ENCODE measurements at places on chromosomes 3 and 15.

DNA sequence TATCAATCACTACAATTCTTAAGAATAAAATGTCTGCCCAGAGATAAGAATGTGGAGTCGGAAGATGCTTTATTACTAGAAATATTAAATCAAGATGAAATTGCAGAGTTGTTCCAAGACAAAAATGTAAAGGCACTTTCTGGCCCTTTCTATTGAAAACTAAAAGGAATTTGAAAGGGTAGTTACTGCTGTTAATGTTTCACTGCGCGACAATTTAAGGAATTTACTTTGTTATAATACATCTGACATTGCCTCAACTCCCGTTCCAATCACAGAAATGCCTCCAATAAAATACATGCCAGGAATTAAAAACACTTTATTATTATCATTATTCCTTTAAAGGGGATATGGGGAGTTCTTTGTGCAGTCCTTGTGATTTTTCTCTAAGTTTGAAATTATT, 26.4 kb downstream of the RSL24D1 start:
- peak; percentile 24 for DNase-seq

DNA sequence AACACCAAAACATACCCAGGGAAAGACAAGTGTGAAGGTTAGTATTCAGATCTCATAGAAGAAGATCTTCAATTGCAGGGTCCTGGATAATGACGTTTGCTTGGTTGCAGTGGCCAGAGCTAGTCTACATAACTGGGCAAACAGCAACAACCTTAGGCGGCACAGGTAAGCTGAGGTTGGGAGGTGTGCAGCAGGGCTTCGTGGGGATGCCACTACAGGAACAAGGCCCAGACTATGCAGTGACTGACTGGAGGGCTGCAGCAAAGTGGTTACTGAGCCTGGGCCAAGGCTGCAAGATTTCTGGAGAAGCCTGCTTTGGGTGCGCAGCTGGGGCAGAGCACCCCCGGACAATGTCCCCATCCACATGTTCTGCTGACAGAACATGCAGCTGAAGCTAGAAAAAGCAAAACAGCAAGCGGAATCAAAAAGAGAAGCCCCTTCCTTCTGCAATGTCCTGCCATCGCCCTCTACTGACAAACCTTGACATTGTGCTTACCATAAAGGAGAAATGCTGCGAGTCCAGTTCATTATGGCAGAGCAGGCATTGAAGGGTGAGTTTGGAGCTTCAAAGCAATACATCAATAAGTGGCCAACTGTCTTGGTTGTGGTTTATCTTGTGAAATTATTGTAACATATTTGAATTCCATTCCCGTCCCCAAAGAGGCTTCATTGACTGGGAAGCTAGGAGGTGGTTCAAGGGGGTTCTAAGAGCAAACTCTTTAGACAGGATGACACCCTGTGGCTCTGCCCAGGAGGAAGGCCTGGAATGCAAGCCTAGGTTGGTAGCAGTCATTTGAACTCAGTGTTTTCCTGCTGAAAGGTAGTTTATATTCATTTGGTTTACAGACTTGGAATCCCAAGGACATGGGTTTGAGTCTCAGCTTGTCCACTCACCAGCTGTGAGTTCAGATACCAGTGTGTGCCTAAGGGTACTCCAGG, 217.0 kb downstream of the PDCD6IP start:
- no peak for DNase-seq

- no peak for DNase-seq
Observed at GRCh38 chr3:156918746-156919145, 92.6 kb downstream of the LEKR1 start.

- no peak for DNase-seq
Observed at GRCh38 chr3:12471241-12471640, 13.0 kb upstream of the TSEN2 start.

DNA sequence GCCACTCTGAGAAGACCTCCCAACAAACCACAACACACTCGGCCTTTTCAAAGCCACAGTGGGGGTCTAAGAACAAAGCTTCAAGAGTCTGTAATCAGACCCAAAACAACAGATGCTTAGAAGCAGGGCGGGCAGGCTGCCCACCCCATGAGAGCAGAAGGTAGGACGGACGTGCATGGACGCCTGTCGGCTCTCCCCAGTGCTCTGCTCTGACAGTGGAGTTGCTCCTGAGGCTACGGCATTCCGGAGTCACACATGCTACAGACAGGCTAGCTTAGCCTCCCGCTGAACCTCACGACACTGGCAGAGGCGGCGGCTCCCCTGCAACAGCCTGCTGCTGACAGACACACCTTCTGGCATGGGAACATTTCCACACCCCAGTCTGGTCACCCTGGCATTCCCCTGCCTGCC, 33.5 kb downstream of the SLCO2A1 start:
- DNase-seq, result peak; percentile 38

GRCh38 chr3:110711851-110712516, 359.6 kb upstream of the NECTIN3 start:
- DNase-seq, result no peak

- DNase-seq, result peak; percentile 98
Observed at GRCh38 chr15:43105778-43106485, at the start of gene UBR1. TSS of gene UBR1 (minus strand) at chr15:43106038. CDS start at chr15:43106022, 16 bp downstream.

- no peak for DNase-seq
Observed at GRCh38 chr15:70902107-70902506, 9.5 kb downstream of the LRRC49 start.

GRCh38 chr3:168091302-168091858, 4.3 kb downstream of the GOLIM4 start:
- peak; percentile 31 for DNase-seq

GRCh38 chr3:123286308-123287023, 84.7 kb downstream of the SEC22A start:
- DNase-seq, result peak; percentile 77

GRCh38 chr3:58416191-58416590, 17.4 kb downstream of the PDHB start:
- no peak for DNase-seq

GRCh38 chr3:26682406-26682805, 59.8 kb downstream of the LRRC3B start:
- DNase-seq, result peak; percentile 4

GRCh38 chr3:114338651-114339357, 45.0 kb downstream of the TIGIT start:
- no peak for DNase-seq

DNA sequence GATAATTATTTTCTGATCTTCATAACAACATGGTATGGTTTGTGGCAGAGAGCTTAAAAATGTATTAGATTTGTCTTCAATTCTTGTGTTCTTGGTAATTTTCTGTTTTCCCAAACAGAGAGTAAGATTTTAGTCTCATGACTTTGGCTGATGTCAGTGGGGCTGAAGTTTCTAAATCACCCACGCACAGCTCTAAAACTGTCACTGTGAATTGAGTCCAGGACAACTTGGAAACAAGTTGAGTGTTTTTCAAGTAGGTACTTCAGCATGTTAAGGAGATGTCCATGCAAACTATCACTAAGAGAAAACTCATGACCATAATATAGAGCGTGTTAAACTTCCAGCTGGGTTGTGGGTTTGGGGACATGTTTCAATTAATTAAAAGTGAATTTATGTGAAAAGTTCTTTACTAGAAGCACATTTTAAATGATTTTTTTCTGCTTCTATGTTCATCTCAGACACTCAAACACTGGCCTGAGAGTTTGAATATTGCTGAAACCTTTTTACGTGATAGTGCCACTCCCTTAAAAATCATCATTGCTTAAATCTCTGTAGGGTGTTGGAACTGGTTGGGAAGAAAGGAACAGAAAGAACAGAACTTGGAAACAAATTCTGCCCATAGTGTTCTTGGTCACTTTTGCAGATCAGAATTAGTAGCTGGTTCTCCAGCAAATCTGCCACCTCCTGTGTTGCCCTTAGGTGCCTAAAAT, 89.8 kb downstream of the KLHL25 start:
- no peak for DNase-seq

DNA sequence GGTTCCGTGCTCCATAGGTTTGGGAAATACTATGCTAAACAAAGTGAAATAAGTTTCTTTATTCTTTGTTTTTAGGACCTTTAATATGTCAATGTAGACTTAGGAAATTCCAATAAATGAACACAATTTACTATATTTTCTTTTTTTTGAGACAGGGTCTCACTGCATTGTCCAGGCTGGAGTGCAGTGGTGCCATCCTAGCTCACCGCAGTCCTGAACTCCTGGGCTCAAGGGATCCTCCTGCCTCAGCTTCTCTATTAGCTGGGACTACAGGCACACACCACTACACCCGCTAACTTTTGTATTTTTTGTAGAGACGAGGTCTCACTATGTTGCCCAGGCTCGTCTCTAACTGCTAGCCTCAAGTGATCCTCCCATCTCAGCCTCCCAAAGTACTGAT, 12.4 kb upstream of the HOMER2 start:
- no peak for DNase-seq

DNA sequence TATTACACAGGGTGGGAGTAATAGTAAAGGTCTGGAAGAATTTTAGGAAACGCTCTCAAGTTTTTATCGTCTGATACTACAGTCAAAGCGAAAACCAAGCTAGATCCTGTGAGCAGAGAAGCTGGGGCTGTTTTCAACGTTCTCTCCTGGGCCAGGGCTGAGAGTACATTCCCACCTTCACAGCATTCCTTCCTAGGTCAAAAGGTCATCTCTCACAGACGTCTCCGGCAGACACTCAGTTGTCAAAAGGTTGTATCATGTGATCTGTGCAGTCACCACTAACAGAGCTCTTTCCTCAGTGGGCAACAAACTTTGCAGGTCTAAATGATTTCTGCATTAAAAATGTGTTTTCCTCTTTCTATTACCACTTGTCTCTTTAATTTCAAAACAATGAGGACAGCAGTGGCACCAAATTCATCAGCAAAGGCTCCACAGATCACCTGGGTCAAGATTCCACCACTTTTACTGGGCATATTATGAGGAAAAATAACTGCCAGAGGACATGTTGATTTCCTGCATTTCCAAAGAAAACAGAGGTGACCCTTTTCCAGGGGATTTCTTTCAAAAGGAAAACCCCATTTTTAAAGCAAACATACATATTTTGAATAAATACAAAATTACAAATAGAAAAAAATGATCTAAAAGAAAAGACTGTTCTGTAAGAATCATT, 41.9 kb downstream of the MEIS2 start:
- DNase-seq, result no peak

GRCh38 chr3:178483704-178484103, 52.5 kb upstream of the KCNMB2 start:
- no peak for DNase-seq

DNA sequence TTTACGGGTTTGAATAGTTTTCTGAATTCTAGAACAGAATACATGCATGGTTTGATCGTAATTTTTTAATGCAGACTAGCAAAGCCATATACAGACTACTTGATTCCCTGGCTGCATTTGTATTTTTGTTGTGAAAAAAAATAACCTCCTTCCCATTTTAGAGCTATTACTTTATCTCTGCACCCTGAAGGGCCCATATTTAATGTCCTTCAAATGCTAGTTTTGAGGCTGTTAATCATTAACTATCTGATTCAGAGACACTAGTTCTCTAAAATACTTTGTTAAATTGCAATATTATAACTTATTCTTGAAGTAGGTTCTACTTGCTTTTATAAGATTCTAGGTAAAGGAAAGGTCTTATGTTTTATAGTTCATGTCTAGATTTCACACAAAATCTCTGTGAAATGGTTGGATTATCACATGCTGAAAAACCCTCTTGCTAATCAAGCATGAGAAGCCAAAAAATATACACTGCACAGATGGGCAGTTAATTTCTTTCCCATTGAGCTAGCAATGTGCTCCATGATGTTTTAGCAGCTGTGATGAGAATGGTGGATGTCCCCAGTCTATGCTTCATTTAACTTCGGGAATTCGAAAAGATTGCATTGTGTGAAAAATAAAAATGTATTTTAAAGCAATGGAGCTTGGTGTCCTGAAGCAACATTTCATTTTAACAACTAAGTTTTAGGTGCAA, 634.0 kb upstream of the BCHE start:
- DNase-seq, result no peak

DNA sequence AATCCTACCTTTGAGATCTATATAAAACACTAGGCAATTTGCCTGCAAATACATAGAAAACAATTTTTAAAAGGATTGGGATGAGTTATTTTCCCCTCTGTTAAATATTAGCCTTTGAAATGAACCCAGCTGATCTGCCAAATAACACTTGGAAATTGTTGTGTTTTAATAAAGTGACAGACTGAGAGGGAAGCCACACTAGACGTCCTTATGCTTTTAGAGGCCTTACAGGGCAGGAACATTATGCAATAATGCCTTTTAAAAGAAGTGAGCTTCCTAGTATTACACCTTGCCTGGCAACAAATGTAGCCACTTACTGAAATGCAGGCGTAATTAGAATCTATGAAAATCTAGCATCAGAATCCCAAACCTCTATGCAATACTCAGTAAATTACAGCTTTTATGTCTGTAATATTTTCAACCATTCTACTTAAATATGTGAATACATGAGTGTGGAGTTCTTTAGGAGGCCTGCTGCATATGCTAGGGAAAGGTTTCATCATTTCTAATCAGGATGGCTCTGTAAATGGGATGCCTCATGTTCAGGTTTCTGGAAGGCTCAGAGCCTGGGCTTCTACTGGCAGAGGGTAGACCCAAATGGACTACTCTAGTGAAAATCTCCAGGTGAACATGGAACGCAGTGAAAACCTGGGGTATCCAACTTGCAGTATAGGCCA, 20.3 kb downstream of the AGTR1 start:
- DNase-seq, result peak; percentile 30

DNA sequence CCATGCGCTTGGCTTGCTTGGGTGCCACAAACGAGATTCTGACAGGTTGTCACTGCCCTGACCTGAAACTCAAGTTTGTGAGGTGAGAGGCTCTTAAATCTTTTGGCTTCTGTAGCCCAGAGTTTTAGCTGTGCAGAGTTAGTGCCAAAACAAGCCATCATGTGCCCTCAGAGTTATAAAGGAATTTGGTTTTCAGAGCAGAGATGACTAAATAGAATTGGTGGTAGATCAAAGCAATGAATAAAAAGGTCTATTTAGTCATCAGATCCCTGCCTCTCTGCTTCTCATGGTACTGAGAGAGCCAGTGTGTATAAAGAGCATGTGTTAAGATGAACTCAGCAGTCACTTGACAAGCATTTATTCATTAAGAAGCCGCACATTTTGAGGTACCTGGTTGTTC, 207.5 kb upstream of the DPH6 start:
- no peak for DNase-seq

DNA sequence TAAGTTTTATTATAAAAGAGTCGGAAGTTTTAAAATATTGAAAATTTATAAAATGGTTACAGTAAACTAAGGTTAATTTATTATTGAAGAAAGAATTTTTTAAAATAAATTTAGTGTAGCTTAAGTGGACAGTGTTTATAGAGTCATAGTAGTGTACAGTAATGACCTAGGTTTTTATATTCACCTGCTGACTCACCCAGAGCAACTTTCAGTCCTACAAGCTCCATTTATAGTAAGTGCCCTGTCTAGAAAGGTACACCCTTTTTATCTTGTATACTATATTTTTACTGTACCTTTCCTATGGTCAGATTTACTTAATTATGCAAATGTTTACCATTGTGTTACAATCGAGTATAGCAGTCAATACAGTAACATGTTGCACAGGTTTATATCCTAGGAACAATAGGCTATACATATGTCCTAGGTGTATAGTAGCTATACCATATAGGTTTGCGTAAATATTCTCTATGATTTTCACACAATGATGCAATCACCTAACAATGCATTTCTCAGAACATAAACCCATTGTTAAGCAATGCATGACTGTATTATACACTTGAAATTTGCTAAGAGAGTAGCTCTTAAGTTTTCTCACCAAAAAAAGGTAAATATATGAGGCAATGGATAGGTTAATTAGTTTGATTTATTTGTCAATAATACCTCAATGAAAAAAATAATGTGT, 106.9 kb upstream of the CD96 start:
- DNase-seq, result no peak

- DNase-seq, result peak; percentile 46
Observed at GRCh38 chr3:65851827-65852226, 186.9 kb downstream of the MAGI1 start.

- no peak for DNase-seq
Observed at GRCh38 chr3:194087995-194088855, 47.7 kb upstream of the HES1 start.
